ENCODE measurements at places on chromosomes 3 and 15.

DNA sequence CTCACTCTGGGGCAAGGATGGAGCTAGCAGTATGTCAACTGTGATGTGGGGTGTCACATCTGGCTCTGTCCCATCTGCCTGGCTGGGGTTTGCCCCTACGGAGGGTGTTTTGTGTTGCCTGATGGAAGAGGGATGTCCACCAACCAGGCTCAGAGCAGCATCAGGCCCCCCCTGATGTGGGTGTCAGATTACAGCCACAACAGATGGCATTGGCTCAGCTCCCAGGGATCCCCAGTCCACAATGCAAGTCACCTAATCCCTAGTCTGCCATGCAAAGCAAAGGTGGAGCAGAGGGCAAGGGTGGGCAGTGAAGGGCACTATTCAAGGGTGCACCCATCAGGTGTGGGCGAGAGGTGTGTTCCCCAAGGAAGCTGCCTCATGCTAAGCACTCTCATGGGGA, 48.9 kb upstream of the AMOTL2 start:
- DNase-seq = no peak

- DNase-seq = no peak
These were observed 315.8 kb downstream of the NTRK3 start for GRCh38 chr15:87940768-87941167.

GRCh38 chr3:124292329-124292728, 300.4 kb upstream of the ROPN1 start:
- no peak for DNase-seq

- DNase-seq = no peak
These were observed 260.5 kb upstream of the TPRG1 start for GRCh38 chr3:188911026-188911850.

DNA sequence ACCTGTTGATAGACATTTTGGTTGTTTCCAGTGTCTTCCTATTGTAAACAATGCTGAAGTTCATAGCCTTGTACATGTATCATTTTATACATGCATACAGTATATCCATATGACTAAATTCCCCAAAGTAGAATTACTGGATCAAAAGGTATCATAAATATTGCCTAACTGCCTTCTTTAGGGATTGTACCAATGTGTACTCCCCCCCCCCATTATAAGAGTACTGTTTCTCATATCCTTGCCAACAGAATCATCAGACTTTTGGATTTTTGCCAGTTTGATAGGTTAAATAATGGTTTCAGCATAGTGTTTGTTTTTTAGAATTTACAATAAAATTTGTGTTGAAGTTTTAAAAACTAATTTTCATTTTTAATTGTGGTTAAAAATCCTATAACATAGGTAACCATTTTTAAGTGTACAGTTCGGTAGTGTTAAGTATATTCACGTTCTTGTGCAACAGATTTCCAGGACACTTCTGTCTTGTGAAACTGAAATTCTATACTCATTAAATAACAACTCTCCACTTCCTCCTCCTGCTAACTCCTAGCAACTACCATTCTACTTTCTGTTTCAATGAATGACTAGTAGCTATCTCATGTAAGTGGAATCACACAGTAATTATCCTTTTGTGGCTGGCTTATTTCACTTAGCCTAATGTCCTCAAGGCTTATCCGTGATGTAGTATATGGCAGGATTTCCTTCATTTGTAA, 30.8 kb upstream of the MAP3K13 start:
- DNase-seq = no peak

GRCh38 chr3:172832983-172833382, 82.5 kb downstream of the ECT2 start:
- no peak for DNase-seq

DNA sequence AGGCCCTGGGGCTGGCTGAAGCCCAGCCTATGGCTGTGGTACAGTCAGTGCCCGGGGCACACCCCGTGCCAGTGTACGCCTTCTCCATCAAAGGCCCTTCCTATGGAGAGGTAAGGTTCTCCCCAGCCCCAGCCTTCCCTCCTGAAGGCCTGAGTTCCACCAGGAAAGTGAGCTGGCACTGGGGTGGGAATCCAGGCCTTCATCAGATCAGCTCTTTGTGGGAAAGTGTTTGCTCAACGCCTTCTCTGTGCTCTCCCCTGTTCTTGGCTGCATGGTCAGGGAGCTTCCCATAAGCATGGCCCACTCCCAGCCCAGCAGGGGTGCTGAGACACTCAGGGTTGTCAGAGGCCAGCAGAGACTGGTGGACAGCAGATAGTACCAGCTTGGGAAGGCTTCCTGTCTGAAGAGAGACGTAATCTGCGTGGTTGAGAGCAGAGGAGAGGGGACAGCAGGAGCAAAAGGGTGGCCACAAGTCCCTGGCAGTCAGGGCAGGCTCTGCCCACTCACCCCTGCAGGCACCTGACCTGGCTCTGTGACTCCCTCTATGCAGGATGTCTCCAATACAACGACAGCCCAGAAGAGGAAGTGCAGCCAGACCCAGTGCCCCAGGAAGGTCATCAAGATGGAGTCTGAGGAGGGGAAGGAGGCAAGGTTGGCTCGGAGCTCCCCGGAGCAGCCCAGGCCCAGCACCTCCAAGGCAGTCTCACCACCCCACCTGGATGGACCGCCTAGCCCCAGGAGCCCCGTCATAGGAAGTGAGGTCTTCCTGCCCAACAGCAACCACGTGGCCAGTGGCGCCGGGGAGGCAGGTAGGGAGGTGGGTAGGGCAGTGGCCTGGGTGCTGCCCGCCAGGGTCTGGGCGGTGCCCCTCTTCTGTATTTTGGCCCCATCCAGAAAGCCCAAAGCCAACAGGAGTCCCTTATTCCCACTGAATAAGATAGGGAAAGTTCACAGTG, 38.4 kb downstream of the PML start:
- DNase-seq = no peak

DNA sequence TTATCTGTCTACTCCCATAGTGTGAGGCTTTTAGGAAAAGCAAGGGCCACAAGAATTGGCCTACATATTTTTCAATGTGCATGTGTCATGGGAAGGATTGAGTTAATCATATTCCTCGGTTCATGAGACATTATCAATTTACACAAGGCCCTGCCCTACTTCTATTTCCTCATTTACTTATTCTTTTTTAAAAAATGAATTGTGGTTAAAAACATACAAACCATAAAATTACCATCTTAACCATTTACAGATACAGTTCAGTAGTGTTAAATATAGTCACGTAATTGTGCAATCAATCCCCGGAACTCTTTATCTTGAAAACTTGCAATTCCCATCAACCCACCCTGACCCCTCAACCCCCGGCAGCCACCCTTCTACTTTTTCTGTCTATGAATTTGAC, 284.0 kb upstream of the GADL1 start:
- no peak for DNase-seq

DNA sequence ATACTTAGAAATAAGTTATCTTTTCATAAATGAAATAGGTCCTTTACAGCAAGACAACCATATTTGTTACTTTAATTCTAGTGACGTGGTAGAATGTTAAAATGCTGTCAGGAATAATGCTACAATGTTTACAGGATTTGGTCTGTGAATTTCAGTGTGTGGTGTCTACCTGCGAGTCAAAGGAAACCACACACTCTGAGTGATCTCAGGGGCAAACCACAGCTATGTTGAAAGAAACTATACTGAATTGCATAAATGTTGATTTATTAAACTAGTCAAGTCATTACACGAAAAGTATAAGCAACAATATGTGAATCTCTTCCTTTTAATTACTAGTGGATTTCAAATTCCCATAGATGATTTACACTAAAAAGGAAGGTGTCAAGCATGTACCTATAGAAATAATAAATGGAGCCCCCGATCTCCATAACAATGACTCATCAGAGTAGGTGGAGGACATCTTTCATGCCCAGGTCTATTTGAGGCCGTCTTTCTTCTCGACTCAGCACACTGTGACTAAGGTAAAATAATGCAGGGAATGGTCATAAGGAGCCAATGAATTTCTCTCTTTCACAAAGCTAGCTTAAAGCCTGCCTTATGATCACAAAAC, 463.0 kb downstream of the ERC2 start:
- DNase-seq = no peak

DNA sequence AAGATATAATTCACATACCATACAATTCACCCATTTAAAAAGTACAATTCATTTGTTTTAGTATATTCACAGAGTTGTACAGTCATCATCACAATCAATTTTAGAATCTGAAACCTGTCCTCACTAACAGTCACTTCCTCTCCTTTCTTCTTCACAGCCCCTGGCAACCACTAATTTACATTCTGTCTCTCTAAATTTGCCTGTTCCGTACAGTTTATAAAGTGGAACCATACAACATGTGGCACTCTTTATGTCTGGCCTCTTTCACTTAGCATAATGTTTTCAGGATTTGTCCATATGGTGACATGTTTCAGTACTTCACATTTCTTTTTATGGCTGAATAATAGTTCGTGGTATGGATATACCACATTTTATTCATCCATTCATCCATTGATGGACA, 22.7 kb downstream of the ERICH6 start:
- peak; percentile 9 for DNase-seq

DNA sequence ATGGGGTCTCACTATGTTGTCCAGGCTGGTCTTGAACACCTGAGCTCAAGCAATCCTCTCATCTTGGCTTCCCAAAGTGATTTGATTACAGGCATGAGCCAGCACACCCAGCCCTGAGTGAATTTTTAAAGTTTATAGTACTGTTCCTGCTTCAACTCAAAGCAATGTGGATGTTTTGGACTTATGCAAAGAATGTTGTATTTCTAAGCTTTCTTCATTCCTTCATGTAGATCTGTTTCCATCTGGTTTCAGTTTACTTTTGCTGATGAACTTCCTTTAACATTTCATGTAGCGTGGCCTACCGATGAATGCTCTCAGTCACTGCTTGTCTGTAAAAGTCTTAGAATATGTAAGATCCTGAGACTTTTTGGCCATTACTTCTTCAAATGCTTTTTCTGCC, 23.2 kb downstream of the NRG4 start:
- DNase-seq = no peak

GRCh38 chr3:128761392-128761791, 35.4 kb downstream of the RAB7A start:
- no peak for DNase-seq

GRCh38 chr15:62250186-62250585, 85.1 kb upstream of the C2CD4B start:
- DNase-seq = no peak

DNA sequence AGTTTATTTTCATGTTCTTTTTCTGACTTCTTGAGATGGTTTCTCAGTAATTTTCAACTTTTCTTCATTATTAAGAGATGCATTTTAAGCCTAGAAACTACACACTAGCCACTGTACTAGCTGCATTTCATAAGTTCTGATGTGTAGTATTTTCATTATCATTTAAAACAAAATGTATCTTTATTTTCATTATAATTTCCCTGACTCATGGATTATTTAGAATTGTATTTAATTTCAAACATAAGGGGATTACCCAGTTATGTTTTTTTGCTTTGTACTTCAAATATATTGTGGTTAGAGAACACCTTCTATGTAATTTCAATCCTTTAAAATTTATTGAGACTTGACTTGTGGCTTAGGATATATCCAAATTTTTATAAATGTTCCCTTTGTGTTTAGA, 44.5 kb downstream of the STT3B start:
- DNase-seq = no peak

DNA sequence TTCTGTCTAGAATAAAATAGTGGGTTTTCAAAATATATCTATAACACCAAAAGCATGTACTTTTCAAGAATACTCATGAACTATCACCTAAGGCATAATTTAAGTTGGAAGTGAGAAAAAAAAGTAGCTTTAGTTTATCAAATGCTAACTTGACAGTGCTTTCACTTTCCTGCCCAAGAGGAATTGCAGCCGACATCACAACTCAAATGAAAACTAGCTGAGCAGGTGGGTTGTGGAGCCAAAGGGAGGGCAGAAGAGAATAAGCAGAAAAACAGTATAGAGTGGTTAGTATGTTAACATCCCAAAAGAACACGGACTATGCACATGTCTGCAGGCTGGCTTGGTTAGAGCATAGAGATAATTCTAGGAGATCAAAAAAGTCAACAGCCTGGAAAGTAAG, 120.9 kb downstream of the NEDD4 start:
- DNase-seq = no peak

- DNase-seq = no peak
These were observed 8.7 kb downstream of the DISP2 start for GRCh38 chr15:40366457-40367370.

GRCh38 chr3:43093006-43093405, 12.9 kb downstream of the POMGNT2 start:
- no peak for DNase-seq

DNA sequence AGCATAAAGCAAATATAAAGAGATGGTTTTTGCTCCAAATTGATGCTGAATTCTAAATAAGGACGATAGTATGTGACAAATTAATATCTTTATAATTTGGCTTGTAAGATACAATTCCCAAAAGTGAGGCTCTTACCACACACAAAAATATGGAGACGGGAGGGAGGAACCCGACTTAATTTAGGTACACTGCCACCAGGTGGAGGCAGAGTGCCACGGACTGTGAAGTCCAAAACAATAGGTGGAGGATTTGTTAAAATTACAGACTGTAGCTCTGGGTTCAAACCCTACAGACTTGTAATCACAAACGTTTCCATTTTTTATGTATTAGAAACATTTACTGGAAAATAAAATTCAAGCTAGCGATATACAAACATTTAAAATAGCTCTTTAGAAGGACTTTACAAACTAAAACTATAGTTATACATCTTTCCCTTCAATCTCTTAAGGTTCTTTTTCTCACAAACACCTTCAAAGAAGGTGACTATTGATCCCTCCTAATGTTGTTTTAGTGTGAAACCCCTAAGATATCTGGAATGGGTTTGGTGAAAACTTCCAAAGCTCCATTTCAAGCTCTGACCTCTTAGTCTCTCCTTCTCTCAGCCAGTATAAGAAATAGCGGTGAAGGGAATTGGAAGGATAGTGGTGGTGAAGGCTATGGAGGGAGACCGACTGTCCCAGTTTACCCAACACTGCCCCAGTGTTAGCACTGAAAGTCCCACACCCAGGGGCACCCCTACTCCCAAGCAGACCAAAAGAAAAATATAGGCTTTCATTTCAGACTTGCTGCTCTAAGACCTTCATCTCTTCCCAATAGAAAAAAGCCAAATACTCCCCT, 89.7 kb downstream of the AQP9 start:
- peak; percentile 50 for DNase-seq

Measured in central memory CD4-positive, alpha-beta T cell (primary cell).